ENCODE measurements at places on chromosomes 5 and 9.

DNA sequence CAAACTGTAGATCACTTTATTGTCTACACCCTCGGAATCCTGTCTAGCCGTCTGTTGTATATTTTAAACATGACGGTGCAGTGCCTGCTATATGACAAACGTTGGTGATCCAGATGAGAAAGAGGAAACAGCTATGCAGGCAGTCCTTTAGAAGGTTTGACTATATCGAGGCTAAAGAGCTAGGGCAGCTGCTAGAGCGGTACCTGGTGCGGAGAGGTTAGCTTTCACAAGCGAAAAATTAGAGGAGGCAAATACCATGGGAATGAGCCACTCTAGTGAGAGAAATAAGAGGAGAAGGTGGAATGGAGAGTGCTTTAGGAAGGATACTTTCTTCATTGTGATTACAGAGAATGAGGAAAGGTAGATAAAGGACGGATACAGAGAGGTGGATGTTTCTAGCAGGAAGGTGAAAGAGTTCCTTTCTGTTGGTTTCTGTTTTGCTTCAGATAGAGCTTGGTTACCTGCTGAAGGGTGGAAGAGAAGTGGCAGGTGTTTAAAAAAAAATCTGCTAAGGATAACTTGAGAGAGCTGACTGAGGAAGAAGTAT lies 959 bp upstream of the FBXL17 start:
- no peak for DNase-seq

- no peak for DNase-seq
Observed at GRCh38 chr9:9820436-9820835, 792.4 kb downstream of the PTPRD start.

- no peak for DNase-seq
Observed at GRCh38 chr9:114193090-114193489, 37.8 kb downstream of the COL27A1 start.

- no peak for DNase-seq
Observed at GRCh38 chr5:168779333-168779732, 200.2 kb upstream of the PANK3 start.

DNA sequence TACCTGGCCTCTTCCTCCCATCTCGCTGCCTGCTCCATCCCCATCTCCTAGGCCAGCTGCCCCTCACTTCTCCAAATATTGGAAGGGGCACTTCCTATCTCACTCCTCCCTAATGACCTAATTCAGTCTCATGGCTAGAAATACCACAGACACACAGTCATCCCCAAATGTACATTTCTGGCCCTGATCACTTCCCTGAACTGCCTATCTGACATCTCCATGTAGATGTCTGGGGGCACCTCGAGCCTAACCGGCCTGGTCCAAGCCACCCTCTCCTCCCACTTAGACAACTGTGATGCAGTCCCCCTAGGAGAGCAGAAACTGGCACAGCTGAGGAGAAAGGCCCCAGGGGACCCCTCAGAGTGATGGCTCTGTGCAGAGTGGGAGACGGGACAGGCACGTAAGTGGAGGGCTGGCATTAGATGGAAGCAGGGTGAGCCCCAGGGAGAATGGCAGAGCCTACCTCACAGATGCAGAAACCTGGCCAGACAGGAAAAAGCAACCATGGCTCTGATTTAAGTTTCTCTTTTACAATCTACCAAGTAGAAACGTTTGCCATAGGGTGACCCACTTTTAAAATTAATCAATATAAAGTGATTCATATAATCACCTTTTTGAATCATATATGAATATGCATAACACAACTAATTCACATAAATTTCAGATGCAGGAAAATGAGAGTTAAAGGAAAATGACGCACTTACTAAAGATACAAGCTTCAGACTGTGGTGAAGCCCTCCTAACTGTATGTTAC lies 22.1 kb downstream of the CAMSAP1 start:
- DNase-seq: no peak

- peak; percentile 33 for DNase-seq
Observed at GRCh38 chr9:133619791-133620190, 10.6 kb upstream of the FAM163B start.

DNA sequence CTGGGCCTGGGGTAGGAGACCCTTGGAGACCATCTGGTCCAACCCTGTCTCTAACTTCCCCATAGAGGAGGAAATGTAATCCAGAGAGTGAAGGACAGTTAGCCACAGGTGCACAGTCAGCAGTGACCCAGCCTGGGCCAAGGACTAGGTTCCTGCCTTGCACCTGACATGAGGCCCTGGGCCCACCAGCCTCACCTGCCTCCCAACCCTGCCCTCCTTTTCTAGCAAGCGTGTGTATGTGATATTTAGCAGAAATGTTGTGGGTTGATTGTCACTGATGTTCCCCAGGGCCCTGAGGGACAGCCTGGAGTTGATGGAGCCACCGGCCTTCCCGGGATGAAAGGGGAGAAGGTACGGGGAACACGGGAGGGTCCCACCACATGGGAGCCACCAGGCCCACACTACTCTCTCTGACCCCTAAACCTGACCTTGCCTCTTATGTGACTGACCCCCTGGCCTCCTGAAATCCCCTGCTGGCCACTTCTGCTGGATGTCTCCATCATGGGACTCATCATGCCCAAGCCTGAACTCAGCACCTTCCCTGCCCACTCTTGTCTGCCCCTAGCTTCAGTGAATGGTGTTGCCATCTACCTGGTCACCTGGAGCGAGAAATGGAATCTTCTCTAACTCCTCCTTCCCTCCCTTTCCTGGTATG lies 79.2 kb upstream of the TGFBR1 start:
- no peak for DNase-seq

DNA sequence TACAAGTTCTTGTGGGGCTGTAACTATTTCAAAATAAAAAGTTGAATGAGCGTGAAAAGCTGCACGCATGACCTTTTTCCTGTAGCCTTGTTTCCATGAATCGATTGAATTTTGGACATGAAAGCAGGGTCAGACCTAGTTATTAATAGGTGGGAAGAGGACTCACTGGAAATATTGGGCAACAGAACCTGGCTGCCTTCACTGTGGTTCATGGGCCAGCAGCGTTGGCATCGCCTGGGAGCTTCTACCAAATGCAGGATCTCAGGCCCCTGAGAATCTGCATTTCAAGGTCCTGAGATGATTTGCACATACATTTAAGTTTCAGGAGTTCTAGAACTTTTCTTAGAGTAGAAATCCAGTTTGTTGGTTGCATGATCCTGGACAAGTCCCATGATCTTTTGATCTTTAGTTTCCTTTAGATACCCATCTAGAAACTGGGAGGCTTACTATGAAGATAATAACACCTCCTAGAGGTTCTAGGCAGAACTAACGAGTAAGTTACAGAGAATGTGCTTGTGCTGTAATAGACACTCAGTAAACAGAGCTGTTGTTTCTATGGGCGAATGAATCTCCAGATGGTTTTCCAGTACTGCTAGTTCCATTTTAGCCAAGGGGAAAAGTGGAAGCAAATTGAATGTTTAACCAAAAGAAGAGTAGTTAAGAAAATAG lies 12.4 kb downstream of the ANKRD33B start:
- DNase-seq: no peak

DNA sequence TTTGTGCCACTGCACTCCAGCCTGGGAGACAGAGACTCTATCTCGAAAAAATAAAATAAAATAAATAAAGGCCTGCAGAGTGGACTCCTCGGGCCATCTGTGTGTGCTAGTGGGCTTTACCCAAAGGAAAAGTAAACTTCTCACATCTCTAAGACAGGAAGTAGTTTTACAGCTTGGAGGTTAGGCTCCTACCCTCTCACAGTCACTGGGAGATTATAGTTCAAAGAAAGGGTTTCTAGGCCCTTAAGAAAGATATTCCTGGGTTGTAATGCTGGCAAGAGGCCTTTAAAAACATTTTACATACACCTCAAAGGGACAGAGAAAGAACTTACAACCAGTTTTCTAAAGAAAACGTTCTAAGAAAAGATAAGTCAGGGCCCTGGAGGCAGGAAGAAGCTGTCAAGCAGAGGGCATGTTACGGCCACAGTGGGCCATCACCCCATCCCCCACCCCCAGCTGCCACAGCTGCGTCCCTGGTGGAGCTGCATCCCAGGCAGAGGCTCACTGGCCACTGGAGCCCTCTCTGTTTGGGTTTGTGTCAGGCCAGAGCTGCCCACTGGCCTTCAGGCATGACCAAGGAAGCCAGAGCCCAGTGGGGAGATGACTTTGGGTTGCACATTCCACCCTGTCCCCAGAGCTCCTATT lies 78.1 kb upstream of the CDK20 start:
- DNase-seq: no peak

GRCh38 chr5:125409861-125410536 lies 663.6 kb upstream of the ZNF608 start:
- no peak for DNase-seq

- DNase-seq: peak; percentile 46
Observed at GRCh38 chr5:42756606-42757601, at the start of gene CCDC152. Gene CCDC152, plus strand, starts transcription at chr5:42756818. Its CDS starts 2,304 bp downstream, at chr5:42759122.

GRCh38 chr9:121990600-121991306 lies 102.4 kb downstream of the TTLL11 start:
- DNase-seq: no peak

DNA sequence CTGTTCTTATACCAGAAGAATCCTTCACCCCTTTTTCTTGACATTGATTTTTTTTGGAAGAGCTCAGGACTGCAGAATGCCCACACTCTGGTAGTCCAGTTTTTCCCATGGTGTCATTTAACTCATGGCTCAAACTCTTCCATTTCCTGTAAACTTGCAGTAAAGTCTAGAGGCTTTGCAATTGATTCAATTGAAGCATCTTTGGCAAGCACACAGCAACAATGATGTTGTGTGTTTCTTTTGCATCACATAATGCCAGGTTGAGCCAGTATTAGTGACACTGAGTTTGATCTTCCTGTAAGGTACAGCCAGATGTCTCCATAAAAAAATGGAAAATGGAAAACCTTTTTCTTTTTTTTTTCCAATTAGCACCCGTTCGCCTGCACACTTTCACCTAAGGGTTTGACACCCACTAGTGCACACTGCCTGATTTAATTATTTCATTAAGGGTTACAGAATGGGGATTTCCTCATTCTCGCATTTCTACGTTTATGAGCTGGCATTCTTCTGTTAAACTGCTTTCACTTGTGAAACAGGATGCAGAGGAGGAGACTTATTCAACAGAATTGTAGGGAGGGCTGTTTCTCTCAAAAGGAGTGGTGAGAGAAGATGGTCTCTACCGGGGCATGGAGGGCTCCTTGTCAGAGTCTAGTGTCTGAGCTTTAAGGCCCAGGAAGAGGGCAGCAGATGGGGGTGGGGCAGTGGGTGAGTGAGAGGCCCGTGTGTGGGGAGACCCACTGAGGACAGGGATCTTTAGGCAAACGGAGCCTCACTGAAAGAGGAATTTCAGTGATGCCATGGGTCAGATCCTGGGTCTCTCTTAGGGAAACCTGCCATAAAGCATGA lies 2.2 kb upstream of the S1PR3 start:
- DNase-seq: no peak

- no peak for DNase-seq
Observed at GRCh38 chr9:134419684-134420076, 93.4 kb downstream of the RXRA start.

GRCh38 chr5:96128204-96128864 lies 166.7 kb upstream of the ELL2 start:
- no peak for DNase-seq

DNA sequence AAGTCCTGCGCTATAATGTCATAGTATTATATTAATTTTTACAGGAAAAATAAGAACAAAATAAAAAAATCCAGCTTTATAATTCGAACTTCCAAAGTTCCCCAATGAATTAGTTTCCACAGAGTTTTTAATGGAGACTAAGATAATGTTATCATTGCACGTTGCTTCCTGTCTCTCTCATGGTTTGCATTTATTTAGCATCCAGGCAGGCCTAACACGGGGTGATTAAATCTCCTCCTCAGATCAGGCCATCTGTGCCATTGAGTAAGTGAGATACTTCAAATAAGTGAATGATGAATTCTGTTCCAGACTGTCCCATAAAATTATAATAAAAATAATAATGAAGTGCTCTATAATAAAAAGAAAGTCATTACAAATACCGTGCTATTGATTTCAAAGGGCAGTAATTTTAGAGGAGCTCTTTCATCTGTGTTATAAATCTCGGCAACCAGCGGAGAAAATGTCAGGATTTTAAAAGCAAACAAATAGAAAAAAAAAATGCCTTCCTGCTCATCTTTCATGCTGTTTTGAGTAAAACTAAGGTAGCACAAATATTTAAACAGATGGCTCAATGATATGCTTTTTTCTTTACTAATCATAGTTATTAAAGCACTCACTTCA lies 570.6 kb upstream of the ZNF608 start:
- no peak for DNase-seq

GRCh38 chr9:75623462-75623861 lies 267.0 kb upstream of the PCSK5 start:
- DNase-seq: no peak

GRCh38 chr9:82031538-82032280 lies 43.1 kb downstream of the SPATA31D1 start:
- DNase-seq: no peak

GRCh38 chr9:28365020-28365640 lies 791.8 kb upstream of the C9orf72 start:
- no peak for DNase-seq

- DNase-seq: no peak
Observed at GRCh38 chr5:96968074-96968473, 32.2 kb downstream of the LNPEP start.

DNA sequence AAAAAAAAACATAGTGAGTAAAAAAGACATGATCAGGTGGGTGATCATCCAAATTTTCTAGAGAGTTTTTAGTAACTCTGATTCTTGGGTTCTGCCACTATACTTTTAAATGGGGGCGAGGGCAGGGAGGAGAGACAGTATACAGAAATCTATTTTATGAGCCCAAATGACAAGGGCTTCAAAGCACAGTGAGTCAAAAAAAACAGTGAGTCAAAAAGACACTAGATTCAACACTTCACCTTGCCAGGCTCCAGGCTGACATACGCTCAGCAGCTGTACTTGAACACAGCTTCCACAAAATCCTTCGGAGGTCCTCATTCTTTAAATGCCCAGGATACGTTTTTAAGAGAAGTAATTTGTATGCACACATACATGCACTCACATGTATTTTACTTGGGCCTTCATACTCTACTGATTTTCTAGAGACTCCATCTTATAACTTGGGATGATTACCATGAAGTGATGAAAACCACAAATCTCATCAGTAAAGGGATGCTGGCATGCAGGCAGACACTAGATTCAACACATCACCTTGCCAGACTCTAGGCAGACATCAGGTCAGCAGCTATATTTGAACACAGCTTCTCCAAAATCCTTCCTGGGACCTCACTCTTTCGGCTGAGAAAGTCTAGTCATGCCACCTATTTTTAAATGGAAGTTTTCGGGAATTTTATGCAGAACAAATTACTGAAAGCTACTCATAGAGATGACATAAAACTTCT lies 28.8 kb downstream of the NR3C1 start:
- DNase-seq: no peak

DNA sequence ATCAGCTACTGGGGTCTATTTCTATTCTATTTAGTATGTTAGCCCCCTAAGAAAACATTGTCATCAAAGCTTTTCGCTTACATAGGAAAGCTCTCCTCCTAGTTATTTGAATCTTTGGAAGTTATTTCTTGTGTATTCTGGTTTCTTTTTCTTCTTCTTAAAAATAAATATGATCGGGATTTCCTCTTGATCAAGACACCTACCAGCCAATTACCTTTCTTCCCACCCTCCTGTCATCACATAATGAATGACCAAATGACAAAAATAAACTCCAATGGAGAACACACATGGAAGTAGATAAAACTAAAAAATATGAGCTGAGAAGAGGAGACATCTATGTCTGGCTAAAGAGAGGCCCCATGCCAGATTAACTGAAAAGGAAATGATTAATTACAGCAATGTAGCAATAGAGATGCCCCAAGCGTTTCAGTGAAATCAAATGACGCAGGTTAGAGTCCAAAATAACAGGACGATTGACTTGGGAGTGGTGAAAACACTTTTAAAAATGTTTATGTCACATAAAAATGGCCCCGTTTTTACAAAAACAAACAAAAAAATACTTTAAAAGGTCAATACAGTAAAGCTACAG lies 59.5 kb upstream of the PCSK1 start:
- DNase-seq: no peak

GRCh38 chr5:141879941-141880738 lies 1.9 kb upstream of the PCDH1 start:
- no peak for DNase-seq

Data from stimulated activated CD4-positive, alpha-beta T cell treated with anti-CD3 and anti-CD28 coated beads, Interleukin-12 subunit alpha, Interleukin-12 subunit beta, amount 100 ng/mL, for 4 hours (primary cell).